Gastrocnemius medialis (tissue), 4 donors: ENCODE measurements at places on chromosomes 5 and 9. TPM values are rescaled to one million over a fixed set of nuclear protein-coding genes. Genes with fewer than 3 reads are reported as not detected.

- H3K4me1 ChIP-seq: no peaks in the 10 kb centered on the region
- H3K4me3 ChIP-seq: no peak overlapping the region
- H3K36me3 ChIP-seq: no peaks in the 10 kb centered on the region
- no peaks in the 10 kb centered on the region for H3K27me3 ChIP-seq
- no peak overlapping the region for H3K27ac ChIP-seq
Measured at GRCh38 chr5:80835128-80835527, 125.0 kb upstream of the RASGRF2 start.

Gene SLC6A7
- 0.07 TPM for total RNA-seq

GRCh38 chr9:134396825-134397224 lies 70.6 kb downstream of the RXRA start:
- H3K4me3 ChIP-seq: no peak overlapping the region
- DNase-seq: no peak
- H3K27me3 ChIP-seq: no peaks in the 10 kb centered on the region

- no peak for DNase-seq
- peaks cover 5% of the 10 kb centered on the region for H3K27me3 ChIP-seq
- peaks cover 6% of the 10 kb centered on the region for H3K4me1 ChIP-seq
- H3K27ac ChIP-seq: no peak overlapping the region
- H3K4me3 ChIP-seq: no peak overlapping the region
- no peaks in the 10 kb centered on the region for H3K36me3 ChIP-seq
Measured at GRCh38 chr9:136762915-136763648, 1.2 kb downstream of the LCN15 start.

Gene C9orf50
- not detected for total RNA-seq

DNA sequence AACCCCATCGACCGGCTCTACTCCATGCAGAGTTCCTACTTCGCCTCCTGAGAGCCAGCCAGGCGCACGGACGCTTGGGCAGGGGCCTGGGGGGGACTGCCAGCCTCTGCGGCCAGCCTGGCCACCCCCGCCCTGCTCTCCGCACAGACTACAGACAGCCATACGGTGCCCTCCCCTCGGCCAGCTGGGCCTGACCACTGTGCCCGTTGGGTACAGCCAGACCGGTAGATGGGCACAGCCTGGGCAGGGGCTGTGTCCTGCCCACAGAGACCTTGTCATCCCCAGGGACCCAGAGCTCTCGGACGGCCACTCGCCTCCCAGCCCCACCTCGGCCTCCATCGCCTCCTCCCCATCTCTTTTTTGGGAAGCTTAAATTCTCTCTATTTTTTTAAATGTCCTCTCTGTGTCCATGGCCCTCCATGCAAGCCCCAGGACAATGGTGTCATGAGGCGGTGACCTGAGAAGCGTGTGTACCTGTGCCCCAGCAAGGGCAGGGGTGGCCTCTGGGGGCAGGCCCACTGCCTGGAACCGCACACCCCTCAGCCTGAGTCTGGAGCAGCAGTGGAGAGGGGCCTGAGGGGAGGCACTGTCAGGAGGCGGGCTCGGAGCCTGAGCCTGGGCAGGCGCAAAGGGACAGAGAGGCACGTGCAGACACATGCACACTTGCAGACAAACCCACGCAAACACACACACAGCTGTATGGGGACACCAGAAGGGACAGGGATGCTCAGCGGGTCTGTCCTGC lies 82.8 kb downstream of the LMX1B start:
- no peaks in the 10 kb centered on the region for H3K36me3 ChIP-seq
- H3K27ac ChIP-seq: no peak overlapping the region
- no peaks in the 10 kb centered on the region for H3K27me3 ChIP-seq
- DNase-seq: no peak
- H3K4me3 ChIP-seq: no peak overlapping the region
- H3K4me1 ChIP-seq: no peaks in the 10 kb centered on the region
